ENCODE measurements at places on chromosomes 2 and 18.

DNA sequence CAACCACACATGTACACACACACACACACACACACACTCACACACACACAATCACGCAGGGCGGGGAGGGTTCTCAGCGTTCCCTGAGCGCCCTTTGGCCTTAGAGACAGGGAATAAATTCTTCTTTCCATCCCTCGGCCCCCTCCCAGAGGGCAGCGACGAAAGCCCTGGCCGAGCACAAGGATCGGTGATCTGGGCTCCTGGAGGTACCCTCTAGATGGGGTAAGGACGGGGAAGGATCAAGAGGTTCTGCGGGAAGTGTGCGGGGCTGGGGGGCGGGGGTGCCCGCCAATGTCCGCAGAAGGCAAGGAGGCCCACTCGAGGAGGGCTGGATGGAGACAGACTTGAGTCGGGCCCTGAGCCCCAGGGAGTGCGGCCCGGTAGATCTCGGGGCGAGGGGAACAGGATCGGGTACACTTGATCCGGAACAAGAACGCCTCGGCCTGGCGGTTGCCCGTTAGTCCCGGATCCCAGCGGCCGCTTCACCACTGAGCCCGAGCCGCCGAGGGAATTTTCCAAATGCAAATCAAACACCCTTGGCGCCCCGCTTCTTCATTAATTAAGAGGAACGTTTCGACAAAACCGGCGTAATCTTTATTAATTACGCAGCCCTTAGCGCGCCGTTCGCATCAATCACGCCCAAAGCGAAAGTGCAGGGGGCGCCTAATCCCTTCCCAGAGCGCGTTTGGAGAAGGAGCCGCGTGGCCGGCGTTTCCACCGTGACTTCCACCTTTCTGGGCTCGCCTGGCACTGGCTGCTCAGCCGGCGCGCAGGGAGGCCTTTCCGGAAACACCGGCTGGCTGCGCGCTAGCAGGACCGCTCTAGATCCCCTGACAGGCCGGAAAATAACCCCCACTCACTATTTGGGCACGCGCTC is 7.0 kb upstream of the PAX3 start:
- DNase-seq = peak; percentile 68

DNA sequence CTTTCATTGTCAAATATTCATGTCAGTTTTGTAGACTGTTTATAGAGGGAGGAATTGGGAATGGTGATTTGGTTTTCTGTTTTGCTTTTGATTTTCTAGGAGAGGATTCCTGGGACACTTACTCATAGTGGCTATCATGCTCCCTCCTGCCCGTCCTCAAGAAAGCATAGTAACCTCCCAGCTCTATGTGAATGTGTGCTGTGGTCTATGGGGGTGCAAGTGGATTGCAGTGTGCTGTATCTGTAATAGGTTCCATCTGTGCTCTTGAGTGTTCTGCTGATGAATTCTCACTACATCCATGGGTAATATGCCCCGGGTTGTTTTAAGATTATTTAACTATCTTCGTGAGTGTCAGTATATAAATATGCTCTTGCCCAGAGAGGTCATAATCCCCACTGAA is 811.3 kb downstream of the CNTNAP5 start:
- DNase-seq = no peak

- no peak for DNase-seq
These were observed 206.1 kb downstream of the GULP1 start for GRCh38 chr2:188497726-188498125.

DNA sequence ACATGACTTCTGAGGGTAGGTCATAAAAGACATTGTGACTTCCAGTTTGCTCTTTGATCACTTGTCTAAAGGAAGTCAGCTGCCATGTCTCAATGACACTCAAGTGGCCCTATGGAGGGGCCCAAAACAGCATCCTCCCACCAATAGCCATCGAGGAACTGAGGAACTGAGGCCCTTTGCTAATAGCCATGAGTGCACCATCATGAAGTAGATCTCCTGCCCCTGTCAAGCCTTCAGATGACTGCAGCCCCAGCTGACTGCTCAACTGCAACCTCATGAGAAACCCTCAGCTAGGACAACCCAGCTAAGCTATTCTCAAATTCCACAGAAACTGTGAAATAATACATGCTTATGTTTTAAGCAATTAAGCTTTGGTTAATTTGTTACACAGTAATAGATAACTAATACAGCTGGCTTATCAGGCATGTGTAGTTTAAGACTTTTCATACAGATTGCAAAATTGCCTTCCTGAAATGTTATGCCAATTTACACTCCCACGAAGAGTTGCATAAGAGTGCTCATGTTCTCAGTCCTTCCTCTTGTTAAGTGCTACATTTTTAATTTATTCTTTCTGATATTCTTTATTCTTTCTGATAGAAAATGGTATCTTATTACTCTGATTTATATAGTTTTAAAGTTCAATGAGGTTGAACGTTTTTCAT is 105.6 kb upstream of the NDUFV2 start:
- DNase-seq = no peak

DNA sequence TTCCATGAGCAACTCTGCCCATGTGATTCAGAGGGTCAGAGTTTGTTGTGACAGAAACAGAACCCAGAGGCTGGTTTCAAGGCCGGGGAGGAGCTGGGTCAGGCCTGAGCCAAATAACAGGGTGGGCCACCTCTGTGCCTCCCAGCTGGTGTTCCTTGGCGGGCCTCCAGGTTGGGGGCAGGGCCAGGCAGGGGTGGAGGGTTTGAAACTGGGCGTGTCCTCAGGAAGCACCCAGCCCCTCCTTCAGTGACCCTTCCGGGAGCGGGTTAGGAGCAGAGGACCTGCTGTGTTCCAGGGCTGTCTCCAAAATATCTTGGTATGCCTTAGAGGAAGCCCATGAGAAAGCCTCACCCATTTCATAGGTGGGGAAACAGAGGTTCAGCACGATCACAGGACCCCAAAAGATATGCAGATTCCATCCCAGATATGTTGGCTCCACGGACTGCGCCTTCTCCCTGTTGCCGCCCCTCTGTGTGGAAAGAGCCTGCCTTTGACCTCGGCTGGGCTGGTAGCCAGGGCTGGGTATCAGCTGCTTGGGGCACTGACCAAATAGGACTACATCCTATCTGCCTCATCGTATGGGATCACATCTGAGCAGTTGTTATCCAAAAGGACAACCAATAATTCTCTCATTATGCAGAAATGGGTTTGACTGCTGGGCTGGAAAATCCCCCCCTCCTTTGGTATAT is 74.8 kb upstream of the GLI2 start:
- no peak for DNase-seq

- DNase-seq = no peak
These were observed 23.4 kb upstream of the LRRC30 start for GRCh38 chr18:7207366-7207915.

DNA sequence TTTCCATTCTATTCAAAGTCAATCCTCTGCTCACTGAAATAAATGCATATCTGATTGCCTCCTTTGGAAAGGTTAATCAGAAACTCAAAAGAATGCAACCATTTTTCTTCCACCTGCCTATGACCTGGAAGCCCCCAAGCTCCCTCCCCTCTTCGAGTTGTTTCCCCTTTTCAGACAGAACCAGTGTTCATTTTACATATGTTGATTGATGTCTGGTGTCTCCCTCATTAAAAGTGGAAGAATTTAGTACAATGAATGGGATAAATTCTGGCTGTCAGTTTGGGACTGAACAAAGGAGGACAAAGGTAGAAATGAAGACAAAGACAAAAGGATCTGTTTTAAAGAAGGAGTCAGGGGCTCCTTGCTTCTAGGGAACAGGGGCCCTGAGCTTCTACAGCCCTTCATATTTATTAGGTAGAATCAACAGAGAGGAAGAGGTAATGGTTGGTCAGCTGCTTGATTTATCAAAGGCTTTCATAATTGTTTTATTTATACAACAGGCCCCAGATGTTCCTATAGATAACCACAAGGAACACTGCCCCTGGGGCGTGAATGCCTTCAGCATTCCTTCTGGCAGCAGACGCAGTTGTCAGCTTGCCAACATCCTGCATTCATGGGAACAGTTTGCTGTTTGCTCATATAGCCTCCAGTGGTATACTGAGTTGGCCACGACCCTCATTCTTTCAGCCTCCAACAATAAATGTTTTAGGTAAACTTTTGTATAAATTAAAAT is 949.8 kb upstream of the LRATD1 start:
- DNase-seq = no peak
